Stimulated activated CD4-positive, alpha-beta T cell treated with anti-CD3 and anti-CD28 coated beads, Interleukin-15, amount 100 ng/mL, for 48 hours (primary cell): ENCODE measurements at places on chromosomes 6 and 20.

- DNase-seq = no peak
These were observed 63.6 kb upstream of the TRAF3IP2 start for GRCh38 chr6:111669326-111669725.

- DNase-seq = no peak
These were observed 130.4 kb upstream of the SMLR1 start for GRCh38 chr6:130696806-130697205.

GRCh38 chr20:45834797-45835161 lies 1.2 kb downstream of the SNX21 start:
- no peak for DNase-seq

DNA sequence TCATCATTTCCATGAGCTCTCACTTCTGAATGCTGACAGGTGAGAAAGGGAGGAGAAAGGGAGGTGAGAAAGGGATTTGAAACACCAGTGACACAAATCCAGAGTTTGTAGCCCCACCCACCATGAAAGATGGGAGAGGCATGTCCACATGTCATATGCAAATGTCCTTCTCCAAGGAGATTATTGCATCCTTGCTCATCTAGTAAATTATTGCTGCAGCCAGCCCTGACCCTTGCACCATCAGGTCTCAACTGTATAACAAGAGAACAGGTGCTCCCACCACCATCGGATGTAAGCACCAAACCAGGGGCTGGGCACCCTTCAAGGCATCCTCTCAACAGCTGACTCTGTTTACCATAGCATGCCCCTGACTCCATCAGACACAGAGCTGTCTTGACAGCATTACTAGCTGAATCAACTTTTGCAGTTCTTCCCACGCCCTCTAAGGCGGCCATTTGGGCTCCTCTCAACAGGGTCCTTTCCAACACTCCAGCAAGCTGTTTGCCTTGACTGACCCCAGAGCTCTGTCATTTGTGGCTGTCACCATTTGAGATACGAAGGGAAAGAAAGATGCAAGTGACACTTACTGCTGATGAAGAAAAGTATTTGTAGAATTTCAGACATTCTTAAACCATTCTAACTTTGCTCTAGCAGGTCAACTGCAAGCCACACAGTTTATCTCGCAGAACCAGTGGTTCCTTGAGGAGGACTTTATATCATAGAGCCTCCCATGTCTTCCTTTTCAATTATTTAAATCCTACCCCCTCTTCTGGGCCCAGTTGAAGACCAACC lies 14.2 kb downstream of the GFOD1 start:
- DNase-seq = no peak

DNA sequence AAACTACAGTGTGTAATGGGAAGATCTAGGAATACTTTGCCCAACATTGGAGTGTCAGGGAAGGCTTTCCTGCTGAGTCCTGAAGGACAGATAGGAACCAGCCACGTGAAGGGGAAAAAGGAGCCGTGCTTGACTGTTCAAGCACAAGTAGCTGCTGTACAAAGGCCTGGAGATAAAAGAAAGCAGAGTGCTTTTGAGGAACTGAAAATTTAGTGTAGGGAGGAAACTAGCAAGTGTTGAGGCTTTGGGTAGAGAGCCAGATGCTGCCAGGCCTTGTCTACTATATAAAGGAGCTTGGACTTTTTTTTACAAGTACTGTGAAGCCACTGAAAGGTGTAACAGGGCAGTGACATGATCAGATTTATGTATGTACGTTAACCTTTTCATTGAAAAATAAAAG lies 39.0 kb downstream of the DSE start:
- no peak for DNase-seq
